Inflammatory macrophage (primary cell): ENCODE measurements at places on chromosomes 16 and 17.

- peak; percentile 24 for DNase-seq
Measured at GRCh38 chr16:87435372-87436224, 43.5 kb downstream of the MAP1LC3B start.

- DNase-seq = no peak
Measured at GRCh38 chr17:48148029-48148770, 40.6 kb downstream of the SNX11 start.

DNA sequence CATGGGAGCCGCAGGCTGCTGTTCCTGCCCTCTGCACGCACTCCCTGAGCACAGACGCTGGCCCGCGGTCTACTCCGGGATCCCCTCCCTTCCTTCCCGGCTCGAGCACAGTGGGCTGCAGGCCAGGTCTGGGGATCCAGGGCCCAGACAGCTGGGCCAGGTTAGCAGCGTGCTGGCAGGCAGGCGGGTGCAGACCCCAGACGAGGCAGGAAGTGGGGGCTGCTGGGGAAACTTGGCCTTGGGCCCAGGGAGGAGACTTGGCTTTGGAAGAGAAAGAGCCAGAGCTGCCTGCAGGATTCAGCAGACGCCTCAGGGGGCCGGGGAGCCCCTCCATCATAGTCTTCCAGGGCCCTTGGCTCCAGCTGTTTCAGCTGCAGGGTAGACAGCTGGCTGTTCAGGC, 30.2 kb upstream of the ABCC3 start:
- DNase-seq = no peak

DNA sequence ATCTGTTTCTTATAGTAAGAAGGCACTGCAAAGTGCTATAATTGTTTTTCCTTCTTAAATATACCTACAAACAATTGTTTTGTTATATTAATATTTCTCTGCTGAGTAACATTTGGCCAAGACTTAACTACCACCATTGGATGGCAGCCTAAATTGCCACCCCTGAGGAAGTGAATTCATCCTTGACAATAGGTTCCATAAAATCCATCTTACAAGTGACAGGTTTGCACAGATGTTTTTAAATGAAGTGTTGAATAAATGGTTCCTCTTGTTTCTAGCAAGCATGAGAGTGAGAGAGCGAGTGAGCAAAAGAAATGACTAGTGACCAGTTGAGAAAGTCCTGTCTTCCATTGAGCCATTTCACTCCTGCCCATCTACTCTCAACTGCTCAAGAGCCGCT, 8.3 kb upstream of the MPHOSPH6 start:
- DNase-seq = no peak

DNA sequence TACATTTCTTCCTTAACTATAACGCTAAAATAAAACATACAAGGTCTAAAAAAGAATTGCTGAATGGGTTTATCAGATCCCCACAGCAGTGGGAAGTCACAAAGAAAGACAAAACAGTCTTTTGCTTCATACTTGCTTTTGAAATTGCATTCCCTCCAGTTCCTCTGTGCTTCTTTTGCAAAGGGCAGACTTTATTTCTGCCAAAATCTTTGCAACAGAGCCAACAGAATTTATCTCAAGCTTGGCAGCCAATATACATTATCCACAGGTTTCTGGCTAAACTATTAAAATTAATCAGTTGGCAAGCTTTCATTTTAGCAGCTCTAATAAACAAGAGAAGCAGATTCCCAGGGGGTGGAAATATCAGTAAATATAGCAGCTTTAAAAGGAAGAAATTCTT, 378.9 kb upstream of the CA10 start:
- no peak for DNase-seq

GRCh38 chr17:75073618-75074047, 14.1 kb upstream of the SLC16A5 start:
- DNase-seq = no peak

DNA sequence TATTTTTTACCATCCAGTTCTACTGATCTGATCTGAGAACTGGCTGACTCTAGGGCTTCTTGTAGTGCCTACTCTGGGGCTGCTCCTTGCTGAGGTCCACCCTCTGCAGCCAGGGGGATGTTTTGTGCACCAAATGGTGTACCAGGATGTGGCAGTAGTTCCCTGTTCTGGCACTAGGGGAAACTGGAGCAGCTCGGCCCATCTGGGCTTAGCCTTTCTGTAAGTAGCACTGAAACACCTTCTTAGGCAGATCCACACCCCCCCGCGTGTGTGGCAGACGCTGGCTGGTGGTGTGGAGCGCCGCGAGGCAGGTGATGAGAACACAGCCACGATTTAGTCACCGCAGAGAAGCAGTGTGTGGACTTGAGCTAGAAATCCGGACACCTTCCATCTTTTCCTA, 17.0 kb downstream of the DUSP14 start:
- DNase-seq = peak; percentile 19

DNA sequence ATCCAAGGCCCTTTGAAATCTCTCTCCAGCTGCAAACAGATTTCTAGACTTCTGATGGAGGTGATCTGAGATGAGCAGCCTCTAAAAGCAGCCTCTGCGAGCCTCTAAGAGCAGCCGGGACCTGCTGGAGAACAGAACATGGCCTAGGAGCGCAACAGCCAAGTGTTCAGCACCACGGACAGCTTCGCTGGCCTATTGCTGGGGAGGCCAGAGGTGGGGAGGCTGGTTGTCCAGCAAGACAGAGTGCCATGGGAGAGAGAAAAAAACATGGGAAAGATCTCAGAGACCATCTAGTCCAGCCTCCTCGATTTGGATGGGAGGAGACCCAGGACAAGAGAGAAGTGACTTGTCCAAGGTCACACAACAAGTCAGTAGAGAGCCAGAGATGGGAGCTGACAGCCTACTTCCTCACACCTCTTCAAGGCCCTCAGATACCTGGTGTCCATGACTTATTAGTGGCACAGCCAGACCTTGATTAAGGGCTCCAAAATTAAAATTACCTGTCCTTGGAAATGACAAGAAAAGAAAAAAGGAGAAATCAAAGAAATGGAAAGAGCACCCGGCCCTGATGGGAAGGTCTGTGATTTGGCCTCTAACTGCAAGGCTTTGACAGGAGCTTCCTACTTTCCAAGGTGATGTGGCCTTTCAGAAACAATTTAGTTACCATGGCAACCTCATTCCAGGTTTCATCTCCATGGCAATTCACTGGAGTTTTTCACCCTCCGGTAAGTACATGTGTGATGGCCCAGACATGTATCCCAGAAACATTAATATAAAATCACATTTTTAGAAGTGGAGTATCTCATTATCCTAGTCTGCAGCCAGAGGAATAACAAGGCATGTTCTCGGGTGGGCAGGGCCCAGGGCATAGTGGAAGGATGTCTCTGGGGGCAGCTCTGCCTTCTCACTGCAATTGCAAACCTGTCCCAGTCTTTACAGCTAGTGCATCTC, 14.5 kb downstream of the RPRML start:
- no peak for DNase-seq

DNA sequence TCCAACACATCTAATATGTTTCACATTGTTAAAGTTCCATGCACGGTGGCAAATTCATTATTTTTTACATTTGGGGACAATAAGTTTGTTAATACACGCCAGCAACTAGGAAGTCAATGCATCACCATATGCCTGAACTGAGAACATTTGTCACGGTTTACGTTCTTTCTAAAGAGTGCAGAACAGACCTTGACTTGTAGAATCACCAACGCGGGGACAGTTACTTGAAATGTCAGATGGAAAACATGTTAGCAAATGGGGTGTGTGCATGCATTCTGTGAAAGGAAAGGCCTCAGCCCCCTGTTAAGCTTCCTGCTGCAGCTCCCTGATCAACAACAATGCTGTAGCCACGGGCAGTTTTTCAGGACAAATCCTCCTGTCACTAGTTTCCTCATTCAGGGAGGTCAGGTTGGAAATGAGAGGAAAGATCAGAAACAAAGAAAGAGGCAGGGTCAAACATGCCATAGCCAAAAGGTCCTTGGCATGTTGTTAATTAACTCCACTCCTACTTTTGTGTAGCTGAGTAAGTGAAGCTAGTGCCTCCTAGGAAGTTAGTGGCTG, 18.4 kb downstream of the SMIM36 start:
- DNase-seq = no peak

DNA sequence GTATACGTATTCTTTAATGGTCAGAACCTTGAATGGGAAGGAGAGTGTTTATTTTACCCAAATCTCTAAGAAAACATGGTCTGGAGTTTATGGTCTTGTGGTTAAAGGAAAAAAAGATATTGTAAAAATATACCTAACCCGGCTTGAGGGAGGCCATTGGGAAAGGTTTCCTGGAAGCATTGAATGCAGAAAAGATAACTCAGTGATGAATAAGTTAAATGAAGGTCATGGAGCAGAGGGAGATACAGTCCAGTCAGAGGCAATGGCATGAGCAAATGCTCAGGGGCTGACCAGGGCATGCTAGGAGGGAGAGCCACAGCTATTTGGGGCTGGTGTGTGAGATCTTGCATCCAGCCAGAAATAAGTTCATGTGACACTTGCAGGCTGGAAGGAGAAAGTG, 430.4 kb upstream of the CDH5 start:
- DNase-seq = no peak

DNA sequence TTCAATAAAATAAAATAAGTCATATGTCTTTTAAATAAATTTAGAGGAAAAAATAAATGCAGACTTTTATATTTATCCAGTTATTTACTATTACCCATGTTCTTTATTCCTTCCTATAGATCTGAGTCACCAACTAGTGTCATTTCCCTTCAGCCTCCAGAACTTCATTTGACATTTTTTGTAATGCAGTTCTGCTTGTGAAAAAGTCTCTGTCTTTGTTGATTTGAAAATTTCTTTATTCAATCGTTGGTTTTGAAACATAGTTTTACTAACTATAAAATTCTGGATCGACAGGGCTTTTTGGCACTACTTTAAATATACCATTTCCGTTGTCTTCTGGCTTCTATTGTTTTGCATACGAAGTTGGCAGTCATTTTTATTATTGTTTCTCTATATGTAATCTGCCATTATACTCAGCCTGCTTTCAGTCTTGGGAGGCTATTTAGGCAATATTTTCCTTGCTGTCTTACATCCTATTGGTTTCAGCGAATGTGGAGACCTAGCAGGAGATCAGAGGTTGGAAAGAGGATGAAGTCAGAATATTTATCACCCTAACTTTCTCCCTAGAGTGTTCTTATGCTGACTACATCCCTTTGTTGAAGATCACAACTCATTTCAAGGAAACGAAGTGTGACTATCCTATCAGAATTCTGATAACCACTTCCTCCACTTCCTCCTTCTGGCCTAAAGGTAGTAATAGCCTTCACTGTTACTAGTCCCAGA, 42.0 kb upstream of the SLC6A2 start:
- DNase-seq = no peak

- DNase-seq = no peak
Measured at GRCh38 chr17:58703137-58703915, 10.9 kb downstream of the RAD51C start.

GRCh38 chr16:67388591-67388990, 4.7 kb downstream of the TPPP3 start:
- no peak for DNase-seq

DNA sequence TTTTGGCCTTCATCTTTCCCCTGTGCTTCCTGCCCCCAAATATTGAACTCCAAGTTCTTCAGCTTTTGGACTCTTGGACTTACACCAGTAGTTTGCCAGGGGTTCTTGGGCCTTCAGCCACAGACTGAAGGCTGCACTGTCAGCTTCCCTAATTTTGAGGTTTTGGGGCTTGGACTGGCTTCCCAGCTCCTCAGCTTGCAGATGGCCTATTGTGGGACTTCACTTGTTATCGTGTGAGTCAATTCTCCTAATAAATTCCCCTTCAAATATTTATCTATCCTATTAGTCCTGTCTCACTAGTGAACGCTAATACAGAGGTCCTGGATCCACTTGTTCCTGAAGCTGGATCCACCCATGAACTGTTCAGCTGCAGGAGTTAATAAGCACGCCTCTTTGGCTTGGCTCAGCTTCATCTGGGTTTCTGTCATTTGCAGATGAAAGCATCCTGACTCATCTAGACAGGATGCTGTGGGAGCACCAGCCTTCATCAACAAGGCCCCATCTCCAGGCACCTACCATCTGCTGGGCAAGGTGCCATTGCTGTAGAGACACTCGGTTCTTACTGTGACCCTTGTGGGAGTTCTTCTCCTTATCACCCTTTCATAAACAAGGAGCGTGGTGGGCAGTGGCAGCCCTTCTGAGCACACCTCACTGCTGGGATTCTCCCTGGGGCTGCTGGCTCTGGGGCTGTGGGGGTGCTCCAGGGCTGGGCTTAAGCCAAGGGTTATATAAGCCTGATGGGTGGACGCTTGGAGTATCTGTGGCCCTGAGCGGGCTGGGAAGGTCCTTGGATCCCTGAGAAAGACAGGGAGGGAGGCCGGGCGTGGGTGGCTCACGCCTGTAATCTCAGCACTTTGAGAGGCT, 23.1 kb downstream of the LAT start:
- DNase-seq = peak; percentile 81

DNA sequence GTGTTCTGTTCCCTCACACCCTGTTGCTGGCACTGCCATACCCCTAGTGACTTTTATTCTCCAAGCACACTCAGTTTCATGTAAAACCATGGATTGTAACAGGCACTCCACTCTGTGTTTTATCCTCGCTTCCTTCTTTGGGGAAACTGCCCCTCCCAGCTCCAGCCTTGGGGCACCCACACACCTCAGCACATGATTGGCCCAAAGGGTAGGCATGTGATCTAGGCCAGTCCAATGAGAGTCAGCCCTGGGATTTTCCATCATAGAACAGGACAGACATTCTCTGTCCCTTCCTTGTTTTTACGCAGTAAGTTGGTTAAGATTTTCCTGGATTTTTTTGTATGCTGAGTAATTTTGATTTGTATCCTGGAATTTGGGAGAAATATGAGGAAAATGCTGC, 115.4 kb downstream of the C16orf95 start:
- DNase-seq = no peak

DNA sequence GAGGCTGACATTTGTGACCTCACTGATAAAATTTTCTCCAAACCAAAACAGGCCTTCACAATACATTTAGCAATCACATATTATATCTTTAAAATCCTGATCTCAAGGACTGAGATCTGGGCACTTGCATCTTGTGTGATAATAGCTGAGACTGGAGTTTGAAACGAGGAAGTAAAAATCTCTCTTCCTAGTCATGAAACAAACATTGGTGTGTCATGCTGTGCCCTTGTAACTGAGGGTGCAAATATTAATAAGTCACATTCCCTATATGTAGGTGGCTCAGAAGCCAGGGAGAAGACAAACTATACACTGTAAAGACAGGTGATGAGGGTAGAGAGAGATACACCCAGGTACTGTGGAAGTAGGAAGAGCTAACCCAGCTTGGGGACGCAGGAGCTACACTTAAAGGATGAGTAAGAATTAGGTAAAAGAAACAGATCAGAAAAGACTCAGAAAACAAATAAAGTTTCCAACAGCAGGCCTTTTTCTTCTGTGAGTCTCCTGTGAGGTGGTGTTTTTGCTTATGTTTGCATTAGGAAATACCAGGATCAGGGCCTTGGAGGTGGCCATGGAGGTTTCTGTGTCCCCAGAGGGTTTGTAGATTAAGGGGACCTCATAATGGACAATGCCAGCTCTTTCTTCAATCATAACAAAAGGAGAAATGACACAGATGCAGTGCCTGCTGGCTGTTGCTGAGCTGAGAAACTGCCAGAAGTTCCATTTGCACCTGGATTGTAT, 335.7 kb downstream of the GRIN2A start:
- DNase-seq = no peak
